ENCODE measurements at places on chromosomes 5 and 9. TPM values are rescaled to one million over a fixed set of nuclear protein-coding genes. Genes with fewer than 3 reads are reported as not detected.

DNA sequence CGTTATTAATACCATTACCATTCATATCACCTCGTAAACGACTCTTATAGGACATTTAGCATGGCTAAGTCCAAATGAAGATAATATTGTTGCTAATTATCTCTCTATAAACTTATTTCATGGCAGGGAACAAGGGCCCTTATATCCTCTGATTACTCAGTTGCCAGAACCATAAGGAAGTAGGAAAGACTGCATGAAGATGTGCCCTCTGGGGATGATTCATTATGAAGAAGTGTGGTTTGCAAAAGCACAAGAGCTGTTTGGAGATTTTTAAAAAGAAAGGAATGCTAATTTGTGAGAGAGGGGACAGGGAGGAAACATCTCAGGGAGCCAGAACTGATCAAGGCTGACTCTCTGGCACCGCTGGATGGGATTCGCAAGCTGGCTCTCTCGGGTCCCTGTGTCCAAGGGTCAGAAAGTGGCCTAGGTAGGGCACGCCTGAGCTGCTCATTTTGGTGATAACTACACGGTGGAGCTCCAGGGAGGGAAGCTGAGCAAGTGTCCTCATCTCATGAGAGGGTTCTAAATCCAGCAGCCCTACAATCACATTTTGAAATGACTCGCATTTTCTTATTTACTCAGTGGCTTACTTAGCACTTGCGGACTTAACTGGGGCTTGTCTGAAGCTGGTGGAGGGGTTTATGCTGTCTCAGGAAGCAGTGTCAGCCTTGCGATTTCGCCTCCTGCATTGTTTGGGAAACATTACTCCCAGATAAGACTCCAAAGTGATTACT lies 136.8 kb downstream of the C5orf15 start:
- no peak overlapping the region for H3K27ac ChIP-seq
- DNase-seq: no peak
- H3K4me1 ChIP-seq: peaks cover 4% of the 10 kb centered on the region
- no peaks in the 10 kb centered on the region for H3K36me3 ChIP-seq
- H3K27me3 ChIP-seq: peaks cover 10% of the 10 kb centered on the region

- DNase-seq: no peak
- no peak overlapping the region for H3K4me3 ChIP-seq
- peaks cover 25% of the 10 kb centered on the region for H3K4me1 ChIP-seq
- H3K27ac ChIP-seq: no peak overlapping the region
Measured at GRCh38 chr5:180294411-180294810, 2.5 kb upstream of the MAPK9 start.

C1QTNF2 gene
- total RNA-seq: 1.8 TPM

WNT8A gene
- not detected for total RNA-seq

Measured in mesothelial cell of epicardium (in vitro differentiated cells).